ENCODE measurements at places on chromosomes 7 and 10. TPM values are rescaled to one million over a fixed set of nuclear protein-coding genes. Genes with fewer than 3 reads are reported as not detected.

Gene CYP26A1
- not detected for total RNA-seq

Gene ATRNL1
- 0.41 TPM for total RNA-seq

Gene ZNF727
- 0.89 TPM for total RNA-seq

Gene SUN3
- total RNA-seq: 0.54 TPM

Gene CDH23
- total RNA-seq: 1.4 TPM

Gene TMEM184A
- 0.14 TPM for total RNA-seq

Gene CDC14C
- total RNA-seq: not detected

Gene GIMAP6
- 34.2 TPM for total RNA-seq

Gene UNCX
- not detected for total RNA-seq

Gene CYP3A7
- not detected for total RNA-seq

Gene FANK1
- total RNA-seq: 1.1 TPM

Gene TUBB8
- total RNA-seq: not detected

Gene GATA3
- 8.8 TPM for total RNA-seq

Gene RAB19
- total RNA-seq: 7.6 TPM

Gene TRIM73
- 1.5 TPM for total RNA-seq

Gene SFTPA2
- not detected for total RNA-seq

Gene ZNF804B
- not detected for total RNA-seq

Gene TMEM139
- total RNA-seq: 2.3 TPM

Gene PRSS2
- total RNA-seq: not detected

Gene CCL26
- total RNA-seq: not detected

Gene GSTO2
- 1.5 TPM for total RNA-seq
